SIG-M5 (cell line): ENCODE measurements at places on chromosomes 1 and 21.

DNA sequence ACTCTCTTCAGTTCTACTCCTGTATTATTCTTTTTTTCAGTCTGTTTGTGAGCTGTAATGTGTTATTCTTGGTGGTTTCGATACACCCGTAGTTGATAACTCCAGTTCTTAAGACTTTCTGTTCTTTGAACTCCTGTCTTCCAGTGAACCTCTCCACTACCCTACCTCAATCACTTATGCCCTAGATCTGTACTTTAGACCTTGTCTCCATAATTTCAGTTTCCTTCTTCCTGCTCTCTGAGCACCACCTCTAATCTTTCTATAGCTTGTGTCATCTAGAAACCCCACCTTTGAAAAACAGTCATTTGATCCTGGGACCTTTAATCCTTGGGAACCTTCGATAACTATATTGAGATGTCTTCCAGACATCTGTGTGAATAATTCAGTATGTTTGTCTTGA is 159.3 kb downstream of the PIK3R3 start:
- no peak for DNase-seq

- DNase-seq = no peak
Measured at GRCh38 chr1:84756455-84757082, 66.3 kb upstream of the SSX2IP start.

GRCh38 chr1:160781186-160781766 is 14.7 kb upstream of the LY9 start:
- DNase-seq = no peak

DNA sequence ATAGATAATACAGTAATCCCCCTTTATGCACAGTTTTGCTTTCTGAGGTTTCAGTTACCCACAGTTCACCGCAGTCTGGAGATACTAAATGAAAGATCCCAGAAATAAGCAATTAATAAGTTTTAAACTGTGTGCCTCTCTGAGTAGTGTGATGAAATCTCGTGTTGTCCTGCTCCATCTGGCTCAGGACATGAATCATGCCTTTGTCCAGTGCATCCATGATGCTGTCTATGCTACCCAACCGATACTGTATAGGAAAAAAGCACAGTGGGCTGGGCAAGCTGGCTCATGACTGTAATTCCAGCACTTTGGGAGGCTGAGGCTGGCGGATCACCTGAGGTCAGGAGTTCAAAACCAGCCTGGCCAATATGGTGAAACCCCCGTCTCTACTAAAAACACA is 85.0 kb upstream of the SLC2A1 start:
- DNase-seq = no peak

- no peak for DNase-seq
Measured at GRCh38 chr1:100941580-100942216, 45.8 kb downstream of the SLC30A7 start.

DNA sequence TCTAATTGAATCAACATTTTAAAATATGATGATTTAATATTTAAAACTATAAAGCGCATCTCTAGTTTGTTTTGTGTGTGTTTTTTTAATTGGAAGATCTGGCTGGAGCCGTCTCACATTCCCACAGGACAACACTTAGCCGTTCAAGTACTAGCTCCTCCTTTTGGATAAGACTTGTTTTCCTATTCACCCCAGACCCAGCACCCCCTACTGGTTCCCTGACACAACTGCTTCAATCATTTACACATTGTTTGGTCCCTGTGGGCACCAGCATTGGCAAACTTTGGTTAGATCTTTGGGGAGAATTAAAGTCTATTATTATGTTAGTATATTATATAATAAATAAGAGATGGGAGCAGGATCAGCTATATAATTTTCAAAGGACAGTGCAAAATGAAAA is 34.5 kb downstream of the TYW3 start:
- DNase-seq = no peak

GRCh38 chr1:167499106-167499505 is 19.2 kb downstream of the CD247 start:
- DNase-seq = no peak

GRCh38 chr1:222124602-222125001 is 382.7 kb upstream of the DUSP10 start:
- no peak for DNase-seq

DNA sequence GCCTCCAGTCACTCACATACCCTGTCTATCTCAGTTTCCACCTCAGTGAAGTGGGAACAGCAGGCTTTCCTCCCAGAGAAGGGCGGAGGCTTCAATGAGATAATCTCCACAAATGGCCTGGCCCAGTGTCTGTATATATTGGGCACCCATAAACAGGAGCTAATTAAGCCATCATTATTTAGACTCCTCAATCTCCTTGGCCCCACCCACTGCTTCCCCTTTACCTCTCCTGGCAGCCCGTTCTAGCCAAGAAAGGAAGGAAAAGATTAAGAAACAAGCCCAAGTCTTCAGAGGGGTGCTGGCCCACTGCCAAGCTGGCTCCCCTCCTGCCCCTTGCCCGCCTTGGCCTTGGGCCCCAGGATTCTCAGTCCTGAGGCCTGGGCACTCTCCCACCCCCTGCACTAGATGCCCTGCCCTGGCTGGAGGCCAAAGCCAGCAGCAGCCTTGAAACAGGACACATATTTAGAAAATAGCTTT is 15.9 kb upstream of the EPB41 start:
- no peak for DNase-seq

GRCh38 chr1:44489481-44489880 is 84.4 kb downstream of the RNF220 start:
- no peak for DNase-seq

- no peak for DNase-seq
Measured at GRCh38 chr1:25773441-25774125, 26.4 kb upstream of the SELENON start.

DNA sequence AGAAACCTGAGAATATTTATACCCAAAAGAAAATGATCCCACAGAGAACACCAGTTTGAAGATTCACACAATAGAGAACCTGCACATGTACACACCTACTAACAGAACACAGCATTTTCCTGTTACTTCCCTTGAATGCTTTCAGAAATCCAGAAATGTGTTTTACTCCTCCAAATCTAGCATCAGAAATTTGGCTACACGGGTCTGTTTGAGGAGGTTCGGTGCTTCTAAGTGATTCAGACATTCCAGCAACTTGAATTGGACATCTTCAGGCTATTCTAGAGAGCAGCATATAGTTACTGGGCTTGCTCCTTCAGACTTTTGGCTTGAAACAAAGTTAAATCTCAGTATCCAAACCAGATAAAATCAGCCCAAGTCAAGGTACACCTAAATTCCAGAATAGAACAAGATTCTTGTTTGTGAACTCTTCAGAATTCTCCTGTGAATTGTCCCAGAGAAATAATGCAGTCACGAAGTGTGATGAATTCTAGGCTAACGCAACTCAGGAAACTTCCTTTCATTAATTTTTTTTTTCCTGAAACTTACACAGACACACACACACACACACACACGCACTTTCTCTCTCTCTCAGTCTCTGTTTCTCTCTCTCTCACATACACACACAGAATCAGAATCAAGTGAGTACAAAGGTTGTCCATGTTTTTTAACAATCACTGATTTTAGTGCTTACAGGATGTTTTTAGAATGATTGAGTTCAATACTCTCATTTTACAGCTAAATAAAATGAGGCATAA is 278.4 kb upstream of the SNX7 start:
- no peak for DNase-seq

DNA sequence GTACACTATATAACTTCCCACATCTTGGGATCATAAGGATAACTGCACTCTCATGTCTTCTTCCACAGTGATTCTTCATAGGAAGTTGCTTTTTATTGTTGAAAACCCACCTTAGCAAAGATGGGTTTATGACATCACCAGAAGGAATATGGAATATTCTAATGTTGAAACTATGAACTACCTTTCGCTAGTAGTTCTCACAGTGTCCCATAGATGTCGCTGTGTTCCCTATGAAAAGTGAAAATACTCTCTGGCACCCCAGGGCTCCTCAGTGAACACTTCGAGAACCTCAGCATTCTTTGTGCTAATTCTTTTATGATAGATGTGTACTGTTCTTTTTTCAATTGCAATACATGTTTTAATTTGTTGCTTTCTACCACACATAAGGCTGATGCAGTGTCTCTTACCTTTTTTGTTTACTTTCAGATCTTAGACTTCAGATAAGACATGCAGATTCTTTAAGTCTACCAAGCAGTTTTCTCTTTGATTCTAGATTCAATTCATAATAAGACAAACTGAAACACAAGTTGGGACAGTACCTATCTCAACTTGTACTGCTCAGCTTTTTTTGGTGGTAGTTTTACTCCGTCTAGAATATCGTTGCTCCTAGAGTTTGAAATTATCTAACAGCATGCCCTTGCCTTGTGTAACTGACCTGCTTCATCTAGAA is 90.8 kb downstream of the GTF2B start:
- no peak for DNase-seq

- no peak for DNase-seq
Measured at GRCh38 chr1:168079761-168080160, 57.0 kb downstream of the GPR161 start.

DNA sequence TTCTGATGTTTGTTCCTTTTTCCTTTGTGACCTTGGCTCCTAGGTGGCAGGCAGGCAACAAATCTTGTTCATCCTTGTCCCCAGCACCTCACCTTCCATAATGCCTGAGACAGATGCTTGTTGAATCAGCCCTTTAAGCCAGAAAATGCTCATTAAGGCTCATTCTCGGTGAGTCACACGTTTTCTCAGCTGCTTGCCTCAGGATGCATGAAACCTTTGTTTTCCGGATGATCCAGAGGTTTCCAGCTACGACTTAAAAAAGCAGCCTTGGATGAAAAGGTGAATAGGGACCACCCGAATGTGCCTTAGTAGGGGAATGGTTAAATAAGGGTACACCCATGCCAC is 4.6 kb upstream of the ATP13A2 start:
- DNase-seq = no peak

GRCh38 chr1:241589521-241589920 is 50.6 kb downstream of the CHML start:
- DNase-seq = no peak

GRCh38 chr1:69568421-69569174 is 876 bp downstream of the LRRC7 start:
- DNase-seq = no peak

DNA sequence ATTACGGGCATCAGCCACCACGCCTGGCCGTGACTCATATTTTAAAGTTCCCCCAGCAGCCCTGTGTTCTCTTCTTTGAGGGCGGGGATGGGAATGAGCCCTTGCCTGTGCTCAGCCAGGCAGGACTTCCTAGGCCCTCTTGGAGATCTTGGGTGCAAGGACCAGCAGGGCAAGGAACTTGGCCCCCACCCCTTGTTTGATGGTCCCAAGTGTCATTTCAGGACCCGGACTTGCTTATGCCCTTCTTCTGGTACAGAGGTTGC is 9.3 kb downstream of the RASSF5 start:
- DNase-seq = no peak

GRCh38 chr1:2582391-2582790 is 4.2 kb upstream of the PRXL2B start:
- DNase-seq = no peak

DNA sequence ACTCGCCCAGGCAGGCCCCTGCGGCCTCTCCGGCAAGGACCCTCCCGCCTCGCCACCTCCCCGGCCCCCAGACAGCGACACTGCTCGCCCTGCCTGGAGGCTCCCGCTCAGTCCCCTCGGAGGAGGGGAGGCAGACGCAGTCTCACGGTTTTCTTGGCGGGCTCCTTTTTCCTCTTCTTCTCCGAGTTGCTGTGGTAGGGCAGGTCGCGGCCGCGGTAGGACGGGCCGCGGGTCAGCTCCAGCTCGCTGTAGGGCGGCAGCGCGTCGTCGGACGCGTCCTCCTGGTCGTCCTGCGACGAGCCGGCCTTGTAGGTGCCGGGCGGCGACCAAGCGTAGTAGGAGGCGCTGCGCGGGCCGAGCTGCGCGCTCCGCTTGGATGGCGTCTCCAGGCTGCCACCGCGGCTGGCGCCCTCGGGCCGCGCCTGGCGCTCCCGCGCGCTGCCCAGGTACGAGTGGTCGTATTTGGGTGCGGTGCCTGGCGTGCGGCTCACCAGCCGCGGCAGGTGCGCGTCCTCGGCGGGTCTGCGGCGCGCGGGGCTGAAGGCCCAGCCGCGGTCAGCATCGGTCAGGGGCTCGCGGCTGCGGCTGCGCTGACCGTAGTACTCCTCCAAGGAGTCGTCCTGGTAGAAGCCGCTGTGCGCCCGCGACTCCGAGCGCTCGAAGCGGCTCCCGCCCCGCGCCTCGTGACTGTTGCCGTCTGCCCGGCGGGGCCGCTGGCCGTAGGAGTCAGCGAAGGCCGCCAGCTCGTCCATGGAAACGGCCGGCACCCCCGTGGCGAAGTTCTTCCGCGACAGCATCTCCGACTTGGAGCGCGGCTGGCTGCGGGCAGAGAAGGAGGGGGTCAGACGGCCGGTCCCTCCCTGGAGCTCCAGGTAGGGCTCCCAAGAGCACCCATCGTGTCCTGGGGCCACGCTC is 44.8 kb upstream of the TADA1 start:
- DNase-seq = no peak

DNA sequence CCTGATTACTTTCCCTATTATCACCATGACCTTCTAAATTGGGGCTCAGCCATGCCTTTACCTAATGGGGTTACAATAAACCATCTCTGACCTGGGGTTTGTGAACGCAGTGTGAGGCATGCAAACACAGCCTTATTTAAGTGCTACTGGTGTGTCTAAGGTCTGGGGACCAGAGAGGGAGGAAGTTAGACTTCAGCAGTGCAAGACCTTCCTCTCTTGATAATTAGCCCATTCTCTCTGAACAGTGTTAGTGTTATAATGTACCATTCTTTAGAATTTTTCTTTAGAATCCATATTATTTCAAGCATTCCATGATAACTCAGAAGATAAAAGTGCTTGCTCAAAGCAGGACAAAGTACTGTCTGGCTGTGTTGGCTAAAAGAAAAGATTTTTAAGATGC is 10.5 kb upstream of the LRRC8D start:
- no peak for DNase-seq

DNA sequence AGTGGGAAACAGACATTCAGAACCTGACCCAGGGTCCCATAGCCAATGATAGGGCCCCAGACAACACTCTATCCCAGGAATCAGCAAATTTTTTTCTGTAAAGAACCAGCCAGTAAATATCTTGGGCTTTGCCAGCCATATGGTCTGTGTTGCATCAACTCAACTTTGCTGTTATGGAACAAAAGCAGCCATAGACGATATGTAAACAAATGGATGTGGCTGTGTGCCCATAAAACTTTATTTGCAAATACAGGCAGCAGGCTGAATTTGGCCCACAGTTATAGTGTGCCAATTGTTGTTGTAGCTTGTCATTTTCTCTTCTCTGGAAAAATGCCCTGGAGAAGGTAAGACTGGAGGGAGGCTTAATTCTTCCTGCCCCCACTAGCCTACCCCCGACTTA is 431.1 kb upstream of the VAMP3 start:
- no peak for DNase-seq

DNA sequence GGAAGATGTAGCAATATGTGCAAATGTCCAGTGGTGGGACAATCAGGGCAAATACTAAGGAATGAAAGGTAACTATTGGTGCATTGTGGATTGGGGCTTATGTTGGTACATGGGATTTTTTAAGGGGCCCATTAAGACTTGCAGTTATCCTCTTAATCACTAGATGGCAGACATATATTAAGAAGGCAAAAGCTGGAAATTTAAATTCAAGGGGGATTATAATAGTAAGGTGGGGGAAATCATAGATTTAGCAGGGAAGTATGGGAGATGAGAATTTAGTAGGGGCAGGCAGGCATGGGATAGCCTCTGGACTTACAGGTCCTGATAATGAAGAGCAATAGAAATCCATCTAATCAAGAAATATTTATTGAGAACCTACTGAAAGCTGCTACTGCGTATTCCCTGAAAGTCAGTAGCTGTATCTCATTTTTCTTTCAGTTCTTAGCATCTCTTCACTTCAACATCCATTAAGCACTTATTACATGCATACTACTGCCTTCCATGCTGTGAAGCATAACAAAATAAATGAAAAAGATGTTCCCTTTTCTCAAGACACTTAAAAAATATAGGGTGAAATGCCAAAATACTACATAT is 251.8 kb downstream of the CRB1 start:
- no peak for DNase-seq

- DNase-seq = no peak
Measured at GRCh38 chr1:204641936-204642335, 43.6 kb downstream of the LRRN2 start.
